Dorsolateral prefrontal cortex (tissue), 122 donors: ENCODE measurements at places on chromosomes 2 and 18.

DNA sequence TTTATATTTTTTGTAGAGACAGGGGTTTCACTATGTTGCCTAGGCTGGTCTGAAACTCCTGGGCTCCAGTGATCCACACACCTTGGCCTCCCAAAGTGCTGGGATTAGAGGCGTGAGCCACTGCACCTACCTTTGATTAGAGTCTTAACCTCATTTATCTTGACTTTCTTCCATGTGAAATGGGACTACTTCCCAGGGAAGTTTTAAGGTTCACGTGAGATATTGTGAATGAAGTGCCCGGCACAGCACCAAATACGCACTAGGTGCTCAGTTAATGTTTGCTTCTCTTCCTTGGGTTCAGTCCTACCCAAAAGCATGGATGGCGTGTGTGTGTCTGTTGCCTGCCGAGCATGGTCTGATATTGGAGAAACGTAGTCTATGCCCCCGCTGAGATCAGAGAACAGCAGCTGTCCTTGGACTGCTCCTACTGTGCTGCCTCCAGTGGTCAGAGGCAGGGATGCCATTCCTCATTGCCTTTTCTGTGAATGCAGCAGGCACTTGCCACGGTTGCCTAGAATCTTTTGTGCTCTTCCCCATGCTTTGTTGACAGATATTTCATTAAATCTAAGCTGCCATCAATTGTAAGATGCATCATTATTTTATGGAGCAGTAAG, 12.3 kb upstream of the TFCP2L1 start:
- DNase-seq: peak; percentile 38

GRCh38 chr18:39732918-39733317, 2167.3 kb upstream of the CELF4 start:
- no peak for DNase-seq

- no peak for DNase-seq
These were observed 85.8 kb downstream of the EPAS1 start for GRCh38 chr2:46383113-46383395.

GRCh38 chr2:41610501-41611190, 437.2 kb upstream of the PKDCC start:
- no peak for DNase-seq

DNA sequence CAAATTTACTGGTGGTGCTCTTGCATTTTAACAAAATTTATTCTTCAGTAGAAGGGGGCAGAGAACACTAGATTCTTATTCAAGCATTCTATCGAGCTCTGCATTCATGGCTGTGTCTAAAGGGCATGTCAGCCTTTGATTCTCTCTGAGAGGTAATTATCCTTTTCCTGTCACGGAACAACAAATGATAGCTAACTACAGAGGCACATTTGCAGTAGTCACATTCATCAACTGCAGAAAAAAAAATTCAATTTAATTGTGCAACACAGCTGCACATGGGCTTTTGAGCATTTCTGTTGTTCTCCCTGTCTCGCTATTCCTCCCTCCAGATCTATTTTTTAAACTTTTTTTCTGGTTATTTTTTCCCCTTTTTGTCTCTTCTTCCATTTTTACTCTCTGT, 13.0 kb upstream of the DLX1 start:
- no peak for DNase-seq

GRCh38 chr2:974502-974901, 23.9 kb downstream of the SNTG2 start:
- no peak for DNase-seq

- DNase-seq: no peak
These were observed 147.8 kb downstream of the EN1 start for GRCh38 chr2:118699447-118700175.

DNA sequence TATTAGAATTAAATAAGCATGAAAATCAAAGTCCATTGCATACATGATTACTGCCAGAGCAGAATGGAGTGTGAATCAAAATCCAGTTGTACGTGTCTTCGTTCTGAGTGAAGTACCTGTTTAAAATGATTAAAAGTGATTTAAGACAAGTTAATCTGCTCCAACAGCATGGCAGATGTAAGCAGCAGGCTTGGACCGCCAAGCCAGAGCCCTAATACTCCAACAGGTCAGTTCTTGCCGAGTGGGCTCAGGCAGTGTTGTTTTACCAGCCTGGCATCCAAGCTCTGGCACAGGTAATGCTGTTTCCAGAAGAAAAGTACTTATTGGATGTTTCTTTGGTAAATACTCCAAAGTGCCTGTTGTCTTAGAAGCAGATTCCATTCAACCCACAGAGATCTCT, 171.4 kb upstream of the EPAS1 start:
- no peak for DNase-seq

- DNase-seq: no peak
These were observed 32.8 kb downstream of the COBLL1 start for GRCh38 chr2:164808776-164809175.

DNA sequence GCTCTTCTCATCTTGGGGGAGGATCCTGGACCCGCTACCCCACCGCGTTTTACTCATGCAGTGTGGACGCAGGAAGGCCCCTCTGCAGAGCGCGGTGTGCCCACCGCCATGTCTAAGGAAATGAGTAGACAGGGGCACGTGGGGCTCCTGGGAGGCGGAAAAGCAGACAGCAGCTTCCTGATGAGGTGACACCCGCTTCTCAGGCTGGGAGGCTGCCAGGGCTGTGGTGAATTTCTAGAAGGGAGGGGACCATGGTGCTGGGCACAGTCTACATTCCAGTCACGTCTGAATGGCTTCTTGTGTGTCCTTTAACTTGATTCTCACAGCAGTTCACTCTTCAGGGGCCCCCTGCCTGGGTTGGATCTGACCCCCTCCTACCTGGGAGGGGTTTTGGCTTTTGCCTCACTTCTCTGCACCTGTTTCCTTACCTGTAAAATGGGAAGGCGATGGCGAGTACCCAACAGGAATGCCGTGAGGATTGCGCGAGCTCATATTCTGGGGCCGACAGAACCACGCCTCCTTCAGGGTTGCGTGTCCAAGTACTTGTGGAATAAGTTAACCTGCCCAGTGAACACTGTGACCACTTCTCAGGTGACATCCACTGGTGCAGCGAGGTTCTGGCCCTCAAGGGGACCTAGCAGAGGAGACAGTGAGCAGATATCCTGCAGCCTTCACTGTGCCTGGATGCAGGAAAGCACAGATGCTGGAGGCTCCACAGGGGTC, 32.3 kb upstream of the MBP start:
- DNase-seq: no peak

GRCh38 chr2:133718688-133719201, 150.5 kb upstream of the NCKAP5 start:
- DNase-seq: no peak

DNA sequence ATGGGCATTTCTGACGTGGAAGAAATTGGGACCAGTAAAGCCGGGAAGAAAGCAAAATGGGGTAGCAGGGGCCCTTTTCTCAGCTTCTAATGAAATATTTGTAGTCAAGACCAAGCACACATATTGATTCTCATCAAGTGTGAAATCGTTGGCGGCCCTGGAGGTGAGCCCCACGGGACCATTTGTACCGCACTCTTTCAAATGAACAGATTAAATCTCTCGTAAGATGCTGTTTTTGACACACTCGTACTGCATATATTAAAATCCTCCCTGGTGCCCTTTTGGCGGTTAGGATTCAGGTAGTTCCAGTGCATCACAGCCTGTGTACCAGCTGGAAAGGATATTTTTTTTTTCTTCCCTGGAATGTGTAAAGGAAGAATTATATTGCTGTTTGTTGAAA, 9.9 kb upstream of the MYL1 start:
- no peak for DNase-seq

GRCh38 chr2:75045526-75046050, 87.1 kb downstream of the POLE4 start:
- DNase-seq: no peak

DNA sequence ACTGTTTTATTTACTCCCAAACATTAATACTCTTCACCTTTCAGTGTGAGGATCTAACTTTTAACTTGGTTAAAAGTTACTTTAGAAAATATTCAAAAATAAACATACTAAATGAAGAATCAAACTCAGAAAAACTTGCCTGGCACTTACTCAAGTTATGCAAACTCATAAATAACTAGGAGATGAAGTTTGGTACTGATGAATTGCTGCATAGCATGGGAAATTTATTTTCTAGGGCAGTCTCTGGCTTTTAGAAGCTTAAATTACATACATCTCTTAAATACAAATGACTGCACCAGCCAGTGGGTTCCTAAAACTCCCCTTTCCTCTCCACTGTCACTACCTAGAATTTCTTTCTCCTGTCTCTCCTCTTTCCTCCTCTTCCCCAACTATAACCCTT, 46.7 kb upstream of the CREB1 start:
- no peak for DNase-seq

GRCh38 chr2:5766561-5766960, 74.4 kb downstream of the SOX11 start:
- no peak for DNase-seq

DNA sequence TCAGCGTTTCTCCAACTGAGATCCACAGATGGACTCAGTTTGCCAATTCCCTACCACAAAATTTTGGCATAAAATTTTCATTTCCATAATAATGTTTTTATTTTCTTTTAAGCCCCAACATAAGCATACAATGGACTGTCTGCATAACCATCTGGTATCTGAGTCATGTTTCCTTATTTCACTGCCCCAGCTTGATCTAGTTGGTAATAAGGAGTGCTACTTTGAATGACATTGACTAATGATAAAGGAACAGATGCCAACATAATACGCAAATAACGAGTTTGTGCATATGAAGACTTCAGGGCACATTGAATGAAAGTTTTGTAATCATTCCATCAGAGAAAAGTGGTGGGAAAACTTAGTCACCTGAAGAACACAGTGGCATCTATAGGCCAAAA, 8.8 kb upstream of the MBD2 start:
- DNase-seq: no peak

DNA sequence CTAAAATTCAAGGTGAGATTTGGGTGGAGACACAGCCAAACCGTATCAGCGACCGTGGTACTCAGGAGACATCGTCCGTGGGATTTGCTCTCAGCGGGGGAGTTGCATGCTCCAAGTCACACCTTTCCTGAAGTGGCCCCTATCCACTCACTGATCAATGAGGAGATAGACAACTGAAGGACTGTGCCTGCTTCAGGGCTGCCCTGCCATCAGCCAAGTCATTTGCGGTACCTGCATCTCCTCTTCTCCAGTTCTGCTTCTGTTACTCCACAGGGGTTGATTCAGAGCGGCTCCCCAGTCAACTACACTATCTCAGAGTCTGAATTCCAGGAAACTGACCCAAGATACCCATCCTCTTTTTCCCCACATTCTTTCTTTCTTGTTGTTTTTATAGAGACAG, 184.1 kb downstream of the MREG start:
- DNase-seq: no peak

DNA sequence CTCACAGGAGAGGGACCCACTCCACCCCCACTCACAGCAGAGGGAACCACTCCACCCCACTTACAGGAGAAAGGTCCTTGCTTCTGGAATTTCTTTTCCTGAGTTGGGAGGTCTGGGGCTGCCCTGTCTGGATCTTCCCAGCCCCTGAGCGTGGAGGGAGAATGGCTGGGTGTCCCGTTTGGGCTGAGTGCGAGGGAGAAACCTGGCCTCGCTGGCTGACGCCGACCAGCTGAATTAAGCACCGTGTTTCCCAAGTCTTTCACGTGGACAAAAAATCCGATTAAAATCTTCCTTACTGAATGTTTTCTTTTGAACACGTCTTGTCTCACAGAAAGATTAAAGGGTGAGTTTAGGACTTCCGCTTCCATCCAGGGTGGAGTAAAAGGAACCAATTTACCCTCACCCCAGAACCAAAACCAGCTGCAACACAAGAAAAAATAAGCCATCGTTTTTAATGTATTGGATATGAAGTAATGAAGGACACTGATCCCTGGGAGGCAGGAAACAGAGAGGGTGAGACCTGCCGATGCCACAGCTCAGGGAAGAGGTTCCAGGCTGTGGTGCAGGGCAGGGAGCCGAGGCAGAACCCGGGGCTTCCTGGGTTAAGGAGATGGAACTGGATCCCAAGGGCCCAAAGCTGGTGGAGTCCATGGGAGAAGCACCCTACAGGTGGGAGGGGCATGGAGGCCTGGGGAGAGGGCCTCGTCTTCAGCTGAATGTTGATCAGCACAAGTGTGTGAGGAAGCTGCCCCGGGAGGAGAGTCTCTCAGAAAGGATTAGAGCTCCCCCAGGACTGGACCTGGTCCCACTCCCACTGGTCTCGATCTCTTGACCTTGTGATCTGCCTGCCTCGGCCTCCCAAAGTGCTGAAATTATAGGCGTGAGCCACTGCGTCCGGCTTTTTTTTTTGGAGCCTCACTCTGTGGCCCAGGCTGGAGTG, 60.3 kb downstream of the RTP5 start:
- DNase-seq: no peak

DNA sequence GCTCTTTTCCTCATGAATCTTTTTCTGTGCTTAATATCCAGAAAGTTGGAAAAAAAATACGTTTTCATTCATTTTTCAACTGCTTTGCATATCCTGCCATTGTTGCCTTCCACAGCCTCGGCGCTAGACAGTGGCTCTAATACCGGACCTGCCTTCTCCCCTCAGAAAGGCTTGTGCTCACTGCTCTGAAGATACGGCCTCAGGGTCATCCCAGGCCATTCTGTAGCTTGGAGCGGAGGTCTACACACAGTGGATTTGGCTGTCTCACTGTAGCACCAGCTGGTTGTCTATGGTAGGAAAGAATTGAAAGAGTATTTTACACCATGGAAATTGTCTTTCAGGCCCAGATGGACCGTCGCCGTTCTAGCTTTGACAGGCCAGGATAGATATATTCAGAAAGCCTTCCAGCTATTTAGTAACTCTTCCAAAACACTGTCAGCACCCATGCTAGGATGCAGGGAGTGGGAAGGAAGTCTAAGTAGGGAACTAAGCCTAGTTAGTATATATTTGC, 242.0 kb downstream of the TMEM182 start:
- DNase-seq: no peak

DNA sequence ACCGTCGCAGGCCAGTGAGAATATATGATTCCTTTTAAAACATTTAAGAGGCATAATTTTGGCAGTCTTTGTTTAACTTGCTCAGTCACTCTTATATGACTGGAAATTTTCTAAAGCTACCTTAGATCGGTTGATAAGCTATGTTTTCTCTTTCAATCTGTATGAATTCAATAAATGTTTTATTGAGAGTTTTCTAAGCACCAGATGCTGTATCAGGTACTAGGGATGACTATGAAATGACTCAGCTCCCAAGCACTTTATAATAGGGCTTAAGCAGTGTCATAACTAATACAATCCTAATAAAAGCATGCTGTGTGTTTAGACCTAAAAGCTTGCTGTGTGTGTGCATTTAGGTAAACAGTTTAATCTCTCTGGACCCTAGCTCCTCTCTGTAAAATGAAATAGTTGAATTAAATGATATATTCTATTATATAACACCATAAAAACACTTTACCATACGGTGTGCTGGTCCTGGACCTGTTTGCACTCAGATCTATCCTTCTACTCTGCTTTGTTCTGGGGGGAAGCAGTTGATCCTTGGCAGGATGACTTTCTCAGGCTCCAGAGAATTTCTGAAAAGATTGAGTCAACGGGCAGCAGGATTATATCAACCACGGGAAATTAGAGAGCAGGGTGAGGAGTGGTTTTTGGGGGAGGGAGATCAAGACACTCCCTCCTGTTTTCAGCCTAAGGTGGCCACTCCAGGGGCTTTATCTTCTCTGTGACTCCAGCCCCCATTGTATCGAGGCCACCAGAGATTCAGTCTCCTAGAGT, 26.1 kb upstream of the SLC38A11 start:
- DNase-seq: no peak

GRCh38 chr2:23637011-23637778, 252.2 kb downstream of the KLHL29 start:
- DNase-seq: no peak
